Thoracic aorta (tissue), 2 donors: ENCODE measurements at places on chromosomes 2 and 18. TPM values are rescaled to one million over a fixed set of nuclear protein-coding genes. Genes with fewer than 3 reads are reported as not detected.

The MRPL53 gene
- total RNA-seq: 14.6 TPM

DNA sequence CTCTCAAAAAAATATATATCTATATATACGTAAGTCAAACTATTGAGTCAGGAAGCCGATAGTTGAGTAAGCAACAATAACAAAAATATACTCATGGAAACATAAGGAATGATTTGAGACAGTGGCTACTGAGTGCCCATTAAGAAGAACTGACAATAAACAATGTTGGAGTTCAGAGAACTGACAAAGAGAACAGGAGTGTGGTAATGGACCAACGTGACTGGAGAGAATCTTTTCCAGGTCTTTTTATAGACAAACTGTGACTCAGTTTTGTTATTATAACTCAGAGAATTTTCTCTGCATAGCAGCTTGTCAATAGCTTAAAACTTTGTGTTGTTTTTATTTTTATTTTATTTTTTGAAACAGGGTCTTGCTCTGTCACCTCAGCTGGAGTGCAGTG is 4.6 kb upstream of the GALM start:
- DNase-seq: no peak

The SCN7A gene
- total RNA-seq: 9.0 TPM

GRCh38 chr18:59715966-59716369 is 18.7 kb upstream of the CCBE1 start:
- DNase-seq: no peak
